Sigmoid colon (tissue), 7 donors: ENCODE measurements at places on chromosomes 12 and 14. TPM values are rescaled to one million over a fixed set of nuclear protein-coding genes. Genes with fewer than 3 reads are reported as not detected.

MYF6 gene
- not detected for total RNA-seq

TAS2R31 gene
- total RNA-seq: 8.6 TPM

CD27 gene
- not detected for total RNA-seq

OR6C75 gene
- total RNA-seq: not detected

ALDH2 gene
- total RNA-seq: 132 TPM

MSI1 gene
- not detected for total RNA-seq

KRT72 gene
- total RNA-seq: not detected

JDP2 gene
- 55.0 TPM for total RNA-seq

ANO4 gene
- 3.3 TPM for total RNA-seq

IL26 gene
- total RNA-seq: 0.36 TPM

DIO2 gene
- total RNA-seq: 0.83 TPM

CRACR2A gene
- total RNA-seq: 2.0 TPM

UNC79 gene
- 1.4 TPM for total RNA-seq

TUNAR gene
- not detected for total RNA-seq

OR4N5 gene
- not detected for total RNA-seq

RHOJ gene
- 5.3 TPM for total RNA-seq

RIPK3 gene
- total RNA-seq: 3.5 TPM

BCAT1 gene
- 20.3 TPM for total RNA-seq
